ENCODE measurements at places on chromosomes 5 and 9. TPM values are rescaled to one million over a fixed set of nuclear protein-coding genes. Genes with fewer than 3 reads are reported as not detected.

The LCN15 gene
- not detected for total RNA-seq

The RMI1 gene
- 6.8 TPM for total RNA-seq

The C6 gene
- total RNA-seq, result under 0.01 TPM

The TUSC1 gene
- total RNA-seq, result 2.0 TPM

The DDX41 gene
- total RNA-seq, result 130 TPM

The DRD1 gene
- total RNA-seq, result 0.18 TPM

The TMOD1 gene
- 0.18 TPM for total RNA-seq

Data from IMR-90 (cell line).